HEK293T (cell line): ENCODE measurements at places on chromosomes 16 and 17.

DNA sequence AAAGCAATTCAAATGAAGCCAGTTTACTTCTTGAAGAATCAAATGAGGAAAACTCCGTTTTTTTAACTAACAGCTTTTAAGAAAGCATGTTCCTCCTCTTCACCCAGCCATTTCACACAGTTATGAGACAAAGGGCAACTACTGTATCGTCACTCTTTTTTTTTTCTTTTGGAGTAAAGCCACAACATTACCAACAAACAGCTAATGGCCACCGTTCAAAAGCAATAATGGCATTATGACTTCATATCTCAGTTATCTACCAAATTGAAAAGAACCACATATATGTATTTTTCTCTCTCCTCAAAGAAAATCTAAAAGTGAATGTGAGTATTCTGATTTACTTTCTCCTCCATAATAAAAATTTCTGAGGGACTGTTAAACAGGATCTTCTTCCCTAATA, 14.5 kb downstream of the GRB2 start:
- DNase-seq, result no peak

DNA sequence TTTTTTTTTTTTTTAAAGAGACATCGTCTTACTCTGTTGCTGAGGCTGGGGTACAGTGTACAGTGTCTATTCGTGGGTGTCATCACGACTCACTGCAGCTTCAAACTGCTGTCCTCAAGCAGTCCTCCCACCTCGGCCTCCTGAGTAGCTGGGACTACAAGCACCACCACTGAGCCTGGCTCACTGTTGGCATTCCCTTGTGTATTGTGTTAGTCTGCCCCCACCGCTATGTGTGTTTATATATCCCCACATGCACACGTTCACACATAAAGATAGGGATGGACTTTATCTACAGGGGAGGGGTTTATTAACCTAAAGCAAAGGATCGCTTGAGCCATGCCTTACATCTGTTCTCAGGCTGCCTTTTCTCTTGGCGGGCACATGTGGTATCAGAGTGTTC, 63.8 kb downstream of the SEC14L1 start:
- DNase-seq, result no peak

DNA sequence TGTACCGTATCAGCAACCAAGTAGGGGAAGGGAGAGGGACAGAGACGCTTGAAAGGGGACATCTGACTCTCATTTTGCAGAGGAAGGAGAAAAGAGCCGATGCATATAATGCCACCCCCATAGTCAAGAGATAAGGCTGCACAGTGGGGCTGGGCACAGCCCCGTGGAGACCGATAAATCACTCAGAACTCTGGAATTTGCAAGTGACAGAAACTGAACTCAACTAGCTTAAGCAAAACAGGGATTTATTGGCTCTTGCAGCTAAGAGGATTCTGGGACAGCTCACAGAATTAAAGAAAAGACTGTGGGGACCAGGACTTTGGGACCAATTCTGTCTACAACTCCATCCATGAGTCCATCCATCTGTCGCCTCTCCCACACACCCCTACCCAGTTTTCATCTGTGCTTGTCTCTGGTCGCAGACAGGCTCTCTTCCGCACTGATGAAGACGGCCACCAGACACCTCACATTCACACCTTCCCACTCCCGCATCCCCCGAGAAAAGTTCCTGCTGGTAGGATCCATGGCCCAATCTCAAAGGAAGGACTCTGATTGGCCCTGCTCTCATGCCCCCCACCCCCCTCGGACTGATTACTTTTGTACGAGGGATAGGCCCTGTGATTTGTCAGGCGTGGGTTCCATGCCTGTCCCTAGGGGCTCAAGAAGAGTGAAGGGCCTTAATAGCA, 105.9 kb upstream of the RPL38 start:
- no peak for DNase-seq

- no peak for DNase-seq
Measured at GRCh38 chr17:68327823-68328557, 36.7 kb downstream of the ARSG start.

- DNase-seq, result no peak
Measured at GRCh38 chr16:89583895-89584644, 8.5 kb downstream of the CPNE7 start.

- no peak for DNase-seq
Measured at GRCh38 chr17:51016099-51016498, 104.6 kb downstream of the SPAG9 start.
